ENCODE measurements at places on chromosomes 3 and 15. TPM values are rescaled to one million over a fixed set of nuclear protein-coding genes. Genes with fewer than 3 reads are reported as not detected.

DNA sequence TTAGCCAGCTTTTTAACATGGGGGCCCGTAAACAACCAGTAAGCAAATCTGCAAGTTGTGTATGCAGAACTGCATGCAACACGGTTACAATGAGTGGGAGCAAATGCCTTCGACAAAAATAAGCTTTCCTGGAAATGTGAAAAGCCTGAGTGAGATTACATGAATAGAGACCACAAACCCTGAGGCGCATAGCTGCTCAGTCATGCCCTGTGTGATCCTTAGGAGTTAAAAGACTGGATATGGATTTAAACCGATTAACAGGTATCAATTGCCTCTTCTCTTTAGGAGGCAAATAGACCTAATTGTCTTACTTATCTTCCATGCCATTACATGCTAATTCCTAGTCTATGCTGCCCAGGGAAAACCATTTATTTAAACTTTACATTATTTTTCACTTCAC is 810.3 kb downstream of the ROBO1 start:
- no peak for DNase-seq

Gene GXYLT2
- total RNA-seq, result 0.13 TPM

Gene TRPM1
- total RNA-seq, result under 0.01 TPM

DNA sequence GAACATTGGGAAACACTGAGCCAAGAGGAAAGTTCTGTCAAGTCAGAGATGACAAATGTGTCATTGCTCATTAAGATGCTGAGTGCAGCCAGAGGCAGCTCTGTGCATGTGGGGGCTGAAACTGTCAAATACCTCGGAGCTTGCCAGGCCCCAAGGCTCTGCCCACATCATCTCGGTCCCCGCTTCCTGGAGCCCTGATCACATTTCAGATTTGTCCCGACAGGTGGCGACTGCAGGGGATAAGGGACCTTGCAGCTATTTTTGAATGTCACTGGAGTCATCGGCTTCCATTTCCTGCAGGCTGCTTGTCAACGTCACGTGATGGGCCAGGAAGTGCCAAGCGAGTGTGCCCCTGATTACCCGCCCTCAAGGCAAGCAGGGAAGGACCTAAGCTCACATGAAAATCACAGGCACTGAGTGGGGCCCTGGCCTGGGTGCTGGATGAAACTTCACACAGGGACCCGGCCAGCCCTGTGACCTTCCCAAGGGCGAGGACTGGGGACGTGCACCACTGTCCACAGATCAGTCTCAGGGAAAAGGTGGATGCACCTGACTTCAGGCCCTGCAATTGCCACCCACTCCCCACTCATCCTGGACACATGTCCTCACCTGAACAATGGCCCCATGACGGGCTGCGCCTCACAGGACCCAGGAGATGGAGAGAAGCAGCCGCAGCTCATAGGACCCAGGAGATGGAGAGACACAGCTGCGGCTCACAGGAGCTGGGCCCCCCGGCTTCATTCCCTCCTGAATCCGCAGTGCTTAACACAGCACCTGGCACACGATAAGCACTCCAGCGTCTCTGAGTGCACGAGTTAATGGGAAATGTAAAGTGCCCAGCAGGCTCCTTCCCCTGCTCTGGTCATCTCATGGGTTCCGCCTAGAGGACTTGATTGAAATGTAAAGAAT is 73.4 kb downstream of the NUP210 start:
- peak; percentile 18 for DNase-seq

DNA sequence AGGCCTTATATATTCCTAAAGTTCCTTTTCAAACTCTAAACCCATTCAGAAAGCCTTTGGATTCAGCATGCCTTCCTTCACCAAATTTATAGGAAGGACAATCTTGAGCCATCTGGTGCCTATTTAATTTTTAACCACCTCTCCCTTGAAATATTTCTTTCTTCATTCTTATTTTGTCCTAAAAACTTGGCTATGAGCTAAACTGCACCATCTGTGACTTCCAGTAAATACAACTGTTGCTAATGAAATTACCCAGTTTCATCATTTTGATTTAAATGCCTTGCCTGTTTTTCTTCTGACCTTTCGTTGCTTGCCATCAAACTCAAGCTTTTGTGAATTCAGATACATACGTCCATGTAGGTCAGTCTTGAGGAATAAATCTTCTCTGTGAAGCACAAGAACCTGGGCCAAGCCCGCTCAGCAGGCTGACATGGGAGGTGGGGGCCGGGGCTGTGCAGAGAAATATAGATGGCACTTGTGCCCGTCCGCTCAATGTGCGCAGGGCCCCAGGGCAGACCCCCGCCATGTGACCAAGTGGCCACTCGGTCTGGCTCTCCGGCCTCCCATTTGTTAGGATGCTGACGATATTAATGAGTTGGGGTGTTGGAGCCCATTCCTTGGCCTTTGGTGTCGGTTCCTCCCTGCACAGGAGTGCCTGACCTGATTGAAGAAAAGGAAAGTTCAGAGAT is 335.9 kb downstream of the VPS13C start:
- DNase-seq, result no peak

Gene SYNPR
- not detected for total RNA-seq

GRCh38 chr15:68526269-68526668 is 52.5 kb upstream of the CORO2B start:
- no peak for DNase-seq

GRCh38 chr3:142095841-142096240 is 53.5 kb downstream of the TFDP2 start:
- no peak for DNase-seq

Gene KATNBL1
- total RNA-seq, result 26.0 TPM

DNA sequence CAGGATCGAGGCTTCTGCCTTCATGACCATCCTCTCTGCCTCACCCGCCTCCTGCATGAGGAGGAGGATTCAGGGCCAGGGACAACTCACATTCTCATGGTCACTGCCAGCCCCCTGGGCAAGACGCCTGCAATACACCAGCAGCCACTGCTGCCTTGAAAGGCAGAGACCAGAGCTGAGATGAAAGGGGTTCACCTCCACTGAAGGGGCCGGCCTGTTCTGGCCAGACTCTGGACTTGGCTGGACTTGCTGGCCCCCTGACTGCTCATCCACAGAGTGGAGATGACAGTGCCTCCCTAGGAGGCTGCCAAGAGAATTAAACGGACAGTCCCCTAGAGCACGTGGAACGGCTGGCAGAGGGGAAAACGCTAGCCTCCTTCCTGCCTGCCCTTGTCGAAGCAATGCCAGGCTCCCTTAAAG is 35.2 kb downstream of the MGLL start:
- DNase-seq, result no peak

DNA sequence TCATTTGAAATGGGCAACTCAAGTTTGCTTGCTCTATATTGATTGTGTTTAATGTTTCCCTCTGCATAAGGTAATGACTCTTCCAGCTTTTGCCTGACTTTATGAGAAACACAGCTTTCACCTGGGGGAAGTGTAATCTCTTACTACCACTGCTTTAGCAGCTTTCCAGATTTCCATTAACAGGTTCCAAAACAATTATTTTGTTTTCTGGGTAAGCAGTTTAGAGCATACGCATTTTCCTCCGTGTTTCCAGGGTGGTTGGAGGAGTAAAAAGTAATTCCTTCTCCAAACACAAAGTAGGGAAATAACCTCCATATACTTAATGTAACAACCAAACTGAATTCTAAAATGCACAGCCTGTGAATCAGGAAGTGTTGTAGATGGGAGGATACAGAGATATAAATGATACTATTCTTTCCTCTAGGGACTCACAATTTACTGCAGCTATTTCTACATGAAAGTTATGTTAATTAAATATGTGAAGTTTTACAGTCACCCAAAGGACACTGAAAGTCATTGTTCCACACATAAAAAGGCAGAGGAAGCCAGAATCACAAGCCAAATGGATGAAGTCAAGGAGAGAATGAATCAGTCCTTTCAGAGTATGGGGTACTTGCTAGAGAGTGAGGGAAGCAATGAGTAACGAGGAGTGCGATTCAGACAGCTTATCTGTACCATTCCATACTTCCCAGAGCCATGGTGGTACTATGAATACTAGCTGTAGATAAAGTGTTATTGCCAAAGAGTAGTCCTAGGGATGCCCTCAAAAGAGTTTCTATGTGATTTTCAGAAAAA is 16.6 kb downstream of the ST3GAL6 start:
- DNase-seq, result peak; percentile 54

DNA sequence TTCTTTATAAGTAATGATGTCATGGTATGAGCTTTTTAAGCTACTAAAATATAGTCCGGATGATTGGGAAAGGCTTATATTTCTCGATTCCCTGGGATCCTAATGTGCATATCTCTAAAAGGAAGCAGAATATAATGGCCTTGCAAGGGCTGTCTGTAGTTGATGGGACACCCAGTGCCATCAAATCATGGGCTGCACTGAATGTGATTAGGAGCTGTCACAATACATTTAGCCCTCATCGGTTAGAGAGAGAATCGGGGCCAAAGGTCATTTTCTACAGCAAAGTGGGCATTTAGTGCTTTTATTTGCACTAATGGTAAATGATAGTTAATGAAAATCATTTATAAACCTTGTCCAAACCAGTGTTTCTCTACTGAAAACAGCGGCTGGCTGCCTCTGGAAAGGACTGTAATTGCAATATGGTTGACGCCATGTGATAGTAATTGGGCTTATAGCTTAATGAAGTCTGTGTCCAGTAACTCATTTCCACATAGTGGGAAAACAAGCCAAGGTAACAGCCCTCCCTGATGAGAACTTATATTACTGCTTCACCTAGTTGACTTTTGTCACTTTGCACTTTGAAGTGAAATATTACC is 265.0 kb upstream of the AZI2 start:
- DNase-seq, result no peak

DNA sequence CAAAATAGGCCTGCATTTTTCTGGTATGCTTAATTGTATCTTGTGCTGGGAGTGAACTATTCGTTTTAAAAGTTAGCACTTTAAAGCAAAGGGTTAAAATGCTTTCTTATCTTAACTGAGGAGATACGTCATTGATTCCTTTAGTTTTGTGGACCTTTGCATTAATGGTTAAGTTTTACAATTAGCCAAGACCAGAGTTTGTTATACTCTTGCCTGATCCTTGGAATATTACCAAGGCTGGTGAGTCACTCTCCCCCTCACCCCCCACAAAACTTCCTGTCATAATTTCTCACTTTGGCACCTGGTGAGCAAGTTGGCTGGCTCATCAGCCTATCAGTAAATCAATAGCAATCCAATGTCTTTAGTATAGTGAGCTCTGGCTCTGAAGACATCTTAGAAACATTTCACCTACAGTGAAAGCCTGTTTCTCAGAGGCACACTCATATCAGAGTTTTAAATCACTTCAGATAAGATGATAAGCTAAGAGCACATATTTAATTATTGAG is 26.7 kb downstream of the SLC2A2 start:
- peak; percentile 55 for DNase-seq

Gene ACTRT3
- 1.7 TPM for total RNA-seq

GRCh38 chr3:191373327-191373726 is 43.0 kb upstream of the UTS2B start:
- no peak for DNase-seq

GRCh38 chr3:82145742-82146141 is 384.3 kb upstream of the GBE1 start:
- no peak for DNase-seq

All from dermis microvascular lymphatic vessel endothelial cell (primary cell).